NCI-H748 treated with DMSO at 0.1 percent for 48 hours (cell line): ENCODE measurements at places on chromosomes 6 and 20.

DNA sequence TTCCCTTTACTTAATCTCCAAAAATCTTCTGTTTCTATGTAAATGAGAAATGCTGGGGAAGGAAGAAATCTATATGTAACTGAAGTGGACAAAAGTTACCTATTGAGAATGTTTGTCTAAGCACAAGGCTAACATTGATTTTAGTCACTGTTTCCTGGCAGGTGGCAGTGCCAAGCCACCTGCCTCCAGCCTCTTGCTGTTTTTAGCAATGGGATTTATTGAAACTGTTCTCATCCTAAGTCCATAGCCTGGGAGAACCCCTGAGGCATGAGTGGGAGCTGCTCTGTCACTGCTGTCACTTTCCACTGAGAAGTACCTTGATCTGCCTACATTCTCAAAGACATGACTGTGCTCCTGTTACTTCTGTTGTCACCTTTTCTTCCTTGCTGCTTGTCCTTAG is 14.7 kb downstream of the ENPP3 start:
- peak; percentile 11 for DNase-seq

GRCh38 chr20:45946149-45946970 is 11.9 kb downstream of the PCIF1 start:
- DNase-seq = no peak

- DNase-seq = peak; percentile 86
Measured at GRCh38 chr6:17291778-17292177, 10.6 kb downstream of the RBM24 start.

- no peak for DNase-seq
Measured at GRCh38 chr6:44731485-44732095, 344.1 kb downstream of the CDC5L start.

DNA sequence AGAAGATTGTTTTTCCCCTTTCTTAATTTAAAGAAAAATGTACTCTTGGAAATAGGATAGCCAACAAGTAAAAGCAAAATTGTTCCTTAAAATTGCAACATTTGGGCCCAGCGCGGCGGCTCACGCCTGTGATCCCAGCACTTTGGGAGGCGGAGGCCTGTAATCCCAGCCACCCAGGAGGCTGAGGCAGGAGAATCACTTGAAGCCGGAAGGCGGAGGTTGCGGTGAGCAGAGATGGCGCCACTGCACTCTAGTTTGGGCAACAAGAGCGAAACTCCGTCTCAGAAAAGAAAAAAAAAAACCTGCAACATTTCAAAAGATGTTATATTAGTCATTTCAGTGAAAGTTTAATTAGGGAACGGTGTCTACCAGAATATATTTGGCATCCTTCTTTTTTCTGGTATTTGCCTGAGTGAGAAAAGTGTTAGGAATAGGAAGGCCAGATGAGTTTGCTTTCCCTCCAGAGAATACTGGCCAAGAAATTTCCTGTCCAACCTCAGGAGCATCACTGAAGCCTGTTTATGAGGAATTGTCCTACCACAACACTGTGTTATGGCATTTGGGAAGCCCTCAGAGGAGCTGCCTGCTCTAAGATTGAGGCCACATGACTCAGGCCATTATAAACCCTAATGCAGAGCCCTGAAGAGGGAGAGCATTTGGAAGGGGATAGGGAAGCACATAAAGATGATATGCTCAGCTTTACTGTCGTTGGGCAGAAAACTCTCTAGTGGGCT is 1.2 kb upstream of the GJA1 start:
- no peak for DNase-seq

- DNase-seq = no peak
Measured at GRCh38 chr6:148451690-148452089, 109.1 kb downstream of the SASH1 start.
